Endothelial cell (in vitro differentiated cells): ENCODE measurements at places on chromosomes 12 and 14.

- H3K4me1 ChIP-seq: peaks cover 13% of the 10 kb centered on the region
- no peak overlapping the region for H3K27ac ChIP-seq
- no peaks in the 10 kb centered on the region for H3K36me3 ChIP-seq
Measured at GRCh38 chr14:99263564-99264330, 8.2 kb downstream of the BCL11B start.

DNA sequence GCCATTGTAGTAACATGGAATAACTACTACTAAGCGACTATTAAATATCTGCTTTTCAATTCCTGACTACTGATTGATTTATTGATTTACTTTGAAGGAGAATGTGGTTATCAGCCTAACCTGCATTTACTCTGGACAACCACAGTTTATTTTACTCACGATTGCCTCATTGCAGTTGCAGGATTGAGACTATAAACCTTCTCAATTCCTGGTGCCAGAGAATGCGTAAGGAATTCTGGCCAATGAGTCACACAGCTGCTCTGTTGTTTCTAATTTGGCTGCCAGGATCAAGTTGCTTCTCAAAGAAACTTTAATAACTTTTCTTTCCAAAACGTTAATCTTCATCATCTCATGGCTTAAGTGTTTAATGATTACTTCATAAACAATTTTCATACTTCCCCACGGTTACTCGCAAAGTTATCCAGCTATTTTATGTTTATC, 13.1 kb upstream of the TMTC1 start:
- no peak for DNase-seq
- no peak overlapping the region for H3K27ac ChIP-seq
- no peaks in the 10 kb centered on the region for H3K36me3 ChIP-seq
- H3K4me3 ChIP-seq: no peak overlapping the region
- no peaks in the 10 kb centered on the region for H3K27me3 ChIP-seq

DNA sequence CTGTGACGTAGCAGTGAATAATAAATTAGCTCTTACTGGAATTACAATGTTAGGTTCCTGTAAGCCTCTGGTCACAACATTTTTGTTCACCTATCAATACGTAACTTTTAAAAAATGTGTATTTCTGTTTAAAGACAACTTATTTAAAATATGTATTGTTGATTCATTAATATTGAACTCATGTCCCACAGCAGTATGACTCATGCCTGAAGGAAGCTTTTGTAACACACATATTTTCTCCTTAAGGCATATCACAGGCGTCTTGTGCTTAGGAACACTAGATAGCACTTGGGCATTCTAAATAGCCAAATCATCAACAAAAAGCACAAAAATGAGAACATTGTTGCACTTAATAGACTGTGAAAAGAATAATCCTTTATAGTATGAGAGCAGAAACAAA, 92.5 kb downstream of the GPHN start:
- H3K4me3 ChIP-seq: no peak overlapping the region
- H3K27me3 ChIP-seq: no peaks in the 10 kb centered on the region
- peaks cover 4% of the 10 kb centered on the region for H3K36me3 ChIP-seq
- no peaks in the 10 kb centered on the region for H3K4me1 ChIP-seq
- H3K27ac ChIP-seq: no peak overlapping the region

- DNase-seq: no peak
- H3K4me3 ChIP-seq: peak overlapping the region; percentile 82
- peaks cover 31% of the 10 kb centered on the region for H3K27me3 ChIP-seq
- peaks cover 59% of the 10 kb centered on the region for H3K4me1 ChIP-seq
- H3K27ac ChIP-seq: peak overlapping the region; percentile 84
Measured at GRCh38 chr12:96249196-96250118, 55.3 kb downstream of the ELK3 start.

GRCh38 chr12:101719566-101719965, 19.7 kb downstream of the SYCP3 start:
- H3K4me3 ChIP-seq: no peak overlapping the region
- no peak for DNase-seq
- H3K36me3 ChIP-seq: no peaks in the 10 kb centered on the region
- H3K27ac ChIP-seq: no peak overlapping the region
- no peaks in the 10 kb centered on the region for H3K27me3 ChIP-seq

GRCh38 chr12:47739979-47740378, 14.7 kb upstream of the ENDOU start:
- DNase-seq: no peak
- peaks cover 37% of the 10 kb centered on the region for H3K36me3 ChIP-seq
- peaks cover 23% of the 10 kb centered on the region for H3K27me3 ChIP-seq

GRCh38 chr14:81315341-81315740, 84.8 kb downstream of the STON2 start:
- H3K27ac ChIP-seq: peak overlapping the region; percentile 97
- peaks cover 5% of the 10 kb centered on the region for H3K27me3 ChIP-seq
- peaks cover 9% of the 10 kb centered on the region for H3K36me3 ChIP-seq
- H3K4me1 ChIP-seq: peaks cover 75% of the 10 kb centered on the region

DNA sequence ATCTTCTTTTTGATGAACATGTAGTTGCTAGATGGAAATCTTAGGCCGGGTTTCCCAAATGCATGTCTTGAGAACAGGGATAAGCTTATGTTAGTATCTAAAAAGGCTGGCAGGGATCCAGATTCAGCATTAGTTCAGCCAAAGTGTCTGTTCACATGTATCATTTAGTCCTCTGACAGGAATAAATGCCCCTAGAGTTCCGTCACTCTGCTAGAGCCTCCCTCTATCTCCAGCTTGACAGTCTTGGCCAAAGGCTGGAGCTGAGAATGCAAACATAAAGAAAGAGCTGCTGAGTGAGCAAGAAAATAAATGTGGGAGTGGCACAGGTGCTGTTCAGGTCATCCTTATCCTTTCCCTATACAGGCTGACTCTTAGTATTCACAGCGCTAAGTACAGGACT, 13.8 kb upstream of the NELL2 start:
- H3K36me3 ChIP-seq: no peaks in the 10 kb centered on the region
- DNase-seq: no peak
- H3K4me3 ChIP-seq: no peak overlapping the region
- no peaks in the 10 kb centered on the region for H3K4me1 ChIP-seq
- no peak overlapping the region for H3K27ac ChIP-seq
- no peaks in the 10 kb centered on the region for H3K27me3 ChIP-seq

DNA sequence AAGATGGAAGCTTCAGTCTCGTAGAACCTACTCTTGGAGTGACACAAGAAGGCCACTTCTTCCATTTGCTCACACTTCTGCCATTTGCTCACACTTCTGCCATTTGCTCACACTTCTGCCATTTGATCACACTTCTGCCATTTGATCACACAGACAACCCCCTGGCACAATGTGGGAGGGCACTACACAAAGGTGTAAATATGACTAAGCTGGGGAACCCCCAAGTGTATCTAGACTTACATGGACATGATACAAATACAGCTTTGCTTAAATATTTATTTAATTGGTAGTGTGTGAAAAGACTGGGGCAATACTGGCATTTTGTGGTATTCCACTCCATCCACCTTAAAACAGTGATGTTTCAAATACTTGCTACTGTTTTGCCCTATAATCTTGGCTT, 296.2 kb upstream of the PPFIA2 start:
- H3K4me1 ChIP-seq: no peaks in the 10 kb centered on the region
- no peak overlapping the region for H3K27ac ChIP-seq
- H3K27me3 ChIP-seq: no peaks in the 10 kb centered on the region
- H3K4me3 ChIP-seq: no peak overlapping the region

GRCh38 chr12:56766535-56766934, 3.4 kb downstream of the HSD17B6 start:
- peaks cover 10% of the 10 kb centered on the region for H3K4me1 ChIP-seq
- no peaks in the 10 kb centered on the region for H3K36me3 ChIP-seq
- H3K27me3 ChIP-seq: peaks cover 6% of the 10 kb centered on the region
- no peak overlapping the region for H3K27ac ChIP-seq
- H3K4me3 ChIP-seq: no peak overlapping the region

DNA sequence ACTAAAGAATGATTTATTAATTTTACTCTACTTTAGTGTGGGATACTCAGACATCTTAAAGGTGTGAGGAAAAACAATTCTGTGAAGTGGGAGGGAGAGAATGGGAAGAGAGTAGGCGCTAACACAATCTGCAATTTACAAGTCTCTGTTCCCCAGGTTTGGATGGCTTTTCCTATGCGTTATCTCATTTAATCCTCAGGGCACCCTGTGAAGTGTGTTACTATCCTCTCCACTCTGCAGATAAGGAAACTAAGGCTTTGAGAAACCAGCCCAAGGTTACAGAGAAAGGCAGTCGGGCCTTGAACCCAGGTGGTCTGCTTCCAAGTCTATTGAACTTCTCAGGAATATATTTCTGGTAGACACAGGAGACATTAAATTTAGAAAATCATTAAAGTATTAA, 36.2 kb upstream of the TUBA1C start:
- H3K27me3 ChIP-seq: peaks cover 2% of the 10 kb centered on the region
- H3K36me3 ChIP-seq: no peaks in the 10 kb centered on the region
- no peak overlapping the region for H3K4me3 ChIP-seq
- no peak for DNase-seq
- H3K27ac ChIP-seq: no peak overlapping the region

- no peaks in the 10 kb centered on the region for H3K36me3 ChIP-seq
- no peak overlapping the region for H3K27ac ChIP-seq
- DNase-seq: peak; percentile 16
- H3K4me3 ChIP-seq: no peak overlapping the region
- no peaks in the 10 kb centered on the region for H3K27me3 ChIP-seq
Measured at GRCh38 chr14:31893221-31893757, 183.8 kb upstream of the ARHGAP5 start.

DNA sequence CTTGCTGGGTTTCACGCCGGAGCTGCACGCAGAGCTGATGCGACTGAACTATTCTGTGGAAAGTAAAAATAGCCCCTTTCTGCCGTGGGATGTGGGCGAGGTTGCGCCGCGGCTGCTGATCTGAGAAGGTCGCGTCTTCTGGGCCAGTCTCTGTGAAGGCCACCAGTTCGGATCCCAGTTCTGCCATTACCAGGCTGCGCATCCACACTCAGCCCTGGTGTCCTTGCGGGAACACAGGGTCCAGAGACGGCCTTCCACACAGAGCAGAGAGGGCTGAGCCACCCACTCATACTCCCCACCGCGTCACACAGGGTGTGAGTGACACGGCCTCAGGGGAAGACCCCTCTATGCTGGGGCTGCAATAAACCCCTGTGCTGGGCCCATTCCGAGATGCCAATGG, 13.9 kb downstream of the GALNT9 start:
- no peak for DNase-seq
- H3K27ac ChIP-seq: no peak overlapping the region
- H3K36me3 ChIP-seq: peaks cover 11% of the 10 kb centered on the region
- H3K4me3 ChIP-seq: no peak overlapping the region
- H3K4me1 ChIP-seq: peaks cover 2% of the 10 kb centered on the region

DNA sequence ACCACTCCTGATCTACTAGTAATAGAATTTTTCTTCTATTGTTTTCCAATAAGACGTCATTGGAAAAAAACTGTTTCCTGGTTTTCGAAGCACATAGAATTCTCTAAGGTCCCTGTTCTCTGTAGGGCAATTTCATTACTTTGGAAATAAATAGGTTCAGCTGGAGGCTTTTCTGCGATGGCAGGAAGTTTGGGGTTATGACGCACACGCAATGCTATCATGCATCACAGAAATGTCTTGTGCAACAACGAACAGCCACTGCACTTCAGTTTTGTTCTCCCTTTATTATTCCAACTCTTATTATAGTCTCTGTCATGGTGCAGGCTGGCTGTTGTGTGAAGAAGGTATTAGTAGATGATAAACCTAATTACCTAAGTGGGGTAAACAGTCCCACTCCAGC, 59.0 kb downstream of the KCNK10 start:
- H3K4me3 ChIP-seq: no peak overlapping the region
- H3K27me3 ChIP-seq: peaks cover 10% of the 10 kb centered on the region
- no peak for DNase-seq
- H3K36me3 ChIP-seq: no peaks in the 10 kb centered on the region

- H3K4me1 ChIP-seq: no peaks in the 10 kb centered on the region
- H3K27ac ChIP-seq: no peak overlapping the region
- H3K27me3 ChIP-seq: no peaks in the 10 kb centered on the region
- DNase-seq: no peak
Measured at GRCh38 chr12:85516667-85517325, 236.8 kb downstream of the ALX1 start.

DNA sequence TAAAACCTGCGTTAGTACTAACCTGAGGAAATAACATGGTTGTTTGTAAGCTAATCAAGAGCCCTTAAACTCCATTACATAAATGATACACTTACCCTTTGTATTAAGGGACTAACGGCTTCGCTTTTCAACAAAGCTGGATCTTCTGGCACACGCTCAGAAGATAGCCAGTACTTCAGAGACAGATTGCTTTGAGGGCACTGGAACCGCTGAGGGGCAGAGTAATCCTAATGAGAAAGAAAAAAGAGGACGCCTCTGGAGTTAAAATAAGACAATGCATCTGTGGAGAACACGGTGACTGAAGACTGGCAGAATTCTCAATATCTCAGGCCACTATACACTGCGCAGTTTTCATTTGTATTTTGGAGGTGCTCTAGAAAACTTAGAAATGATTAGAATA, 1.5 kb upstream of the KTN1 start:
- peak overlapping the region; percentile 70 for H3K27ac ChIP-seq
- H3K4me3 ChIP-seq: peak overlapping the region; percentile 96
- peaks cover 25% of the 10 kb centered on the region for H3K4me1 ChIP-seq
- DNase-seq: no peak
- peaks cover 6% of the 10 kb centered on the region for H3K27me3 ChIP-seq

DNA sequence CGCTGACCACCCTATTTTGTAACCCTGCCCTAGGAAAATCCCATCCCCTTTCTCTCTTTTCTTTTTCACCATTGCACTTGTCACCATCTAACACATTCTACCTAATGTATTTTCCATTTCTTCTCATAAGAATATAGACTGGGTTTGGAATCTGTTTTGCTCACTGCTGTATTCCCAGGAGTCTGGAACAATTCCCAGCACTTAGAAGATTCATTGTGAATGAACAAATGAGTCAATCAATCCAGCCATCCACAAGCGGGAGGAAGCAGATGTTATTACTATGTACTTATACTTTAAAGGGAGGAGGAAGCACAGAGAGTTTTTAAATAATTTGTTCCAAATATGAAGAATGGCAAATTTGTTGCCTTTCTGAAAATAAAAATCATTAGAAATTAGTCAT, 142.1 kb downstream of the KIF21A start:
- no peaks in the 10 kb centered on the region for H3K27me3 ChIP-seq
- no peak overlapping the region for H3K27ac ChIP-seq
- H3K4me1 ChIP-seq: no peaks in the 10 kb centered on the region
- no peaks in the 10 kb centered on the region for H3K36me3 ChIP-seq
- no peak for DNase-seq

DNA sequence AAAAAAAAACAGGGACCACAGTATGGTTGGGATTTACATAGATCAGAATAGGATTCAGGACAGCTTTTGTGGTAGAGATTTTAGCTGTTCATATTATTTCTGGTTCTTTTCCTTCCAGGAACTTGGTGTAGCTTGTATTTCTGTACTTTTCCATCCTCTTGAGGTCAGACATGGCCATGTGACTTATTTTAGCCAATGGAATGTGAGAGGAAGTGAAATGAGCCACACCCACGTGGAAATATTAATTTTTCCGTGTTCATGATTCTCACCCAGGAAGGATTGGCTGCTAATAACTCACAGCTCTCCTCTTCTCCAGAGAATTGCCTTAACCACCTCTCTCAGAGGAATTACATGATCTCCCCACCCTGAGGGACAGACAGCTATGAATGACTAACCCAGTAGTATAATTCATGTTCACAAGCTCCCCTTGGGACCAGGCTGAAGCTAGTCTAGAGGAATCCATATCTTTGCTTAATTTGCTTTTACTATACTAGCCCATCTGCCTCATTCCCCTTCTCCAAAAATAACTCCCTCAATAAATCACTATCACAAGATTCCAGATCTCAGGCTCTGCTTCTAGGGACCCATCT, 340.4 kb downstream of the NUAK1 start:
- H3K4me3 ChIP-seq: no peak overlapping the region
- no peak for DNase-seq
- H3K27ac ChIP-seq: no peak overlapping the region
- H3K4me1 ChIP-seq: no peaks in the 10 kb centered on the region
